Activated T-cell treated with anti-CD3 and anti-CD28 coated beads for 4 hours (primary cell): ENCODE measurements at places on chromosomes 11 and 22.

DNA sequence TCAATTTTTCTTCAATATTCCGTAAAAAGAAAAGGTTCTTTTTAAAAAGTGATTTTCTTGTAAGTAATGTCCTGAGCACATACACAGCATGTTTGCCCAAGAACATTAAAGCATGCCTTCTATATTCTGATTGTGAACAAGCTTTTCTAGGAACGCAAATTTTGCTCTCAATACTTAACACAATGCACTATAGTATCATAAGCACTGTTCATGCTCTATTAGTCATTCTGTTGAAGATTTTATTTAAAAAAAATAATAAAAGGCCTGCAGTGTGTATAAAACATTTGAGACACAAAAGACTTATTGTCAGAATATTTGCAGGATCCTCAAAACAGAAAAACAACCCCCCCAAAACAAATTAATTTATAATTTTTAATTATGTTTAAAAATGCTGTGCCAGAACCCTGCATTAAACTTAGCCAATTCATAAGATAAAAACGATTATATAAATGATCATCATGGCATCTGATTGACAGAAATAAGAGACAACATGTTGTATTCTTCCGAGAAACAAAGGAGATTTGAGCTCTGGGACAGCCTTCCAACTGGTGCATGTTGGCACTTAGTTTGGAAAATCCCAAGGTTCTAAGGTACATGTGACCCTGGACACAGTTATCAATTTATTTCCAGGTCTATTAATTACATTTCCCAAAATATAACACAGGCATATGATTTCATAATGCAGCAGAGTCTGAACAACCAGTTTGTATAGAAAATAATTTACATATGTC, 13.1 kb downstream of the MTMR2 start:
- DNase-seq, result no peak

- DNase-seq, result no peak
Measured at GRCh38 chr11:20874358-20874757, 205.0 kb downstream of the NELL1 start.

- DNase-seq, result no peak
Measured at GRCh38 chr11:94754819-94755218, 13.3 kb upstream of the AMOTL1 start.

DNA sequence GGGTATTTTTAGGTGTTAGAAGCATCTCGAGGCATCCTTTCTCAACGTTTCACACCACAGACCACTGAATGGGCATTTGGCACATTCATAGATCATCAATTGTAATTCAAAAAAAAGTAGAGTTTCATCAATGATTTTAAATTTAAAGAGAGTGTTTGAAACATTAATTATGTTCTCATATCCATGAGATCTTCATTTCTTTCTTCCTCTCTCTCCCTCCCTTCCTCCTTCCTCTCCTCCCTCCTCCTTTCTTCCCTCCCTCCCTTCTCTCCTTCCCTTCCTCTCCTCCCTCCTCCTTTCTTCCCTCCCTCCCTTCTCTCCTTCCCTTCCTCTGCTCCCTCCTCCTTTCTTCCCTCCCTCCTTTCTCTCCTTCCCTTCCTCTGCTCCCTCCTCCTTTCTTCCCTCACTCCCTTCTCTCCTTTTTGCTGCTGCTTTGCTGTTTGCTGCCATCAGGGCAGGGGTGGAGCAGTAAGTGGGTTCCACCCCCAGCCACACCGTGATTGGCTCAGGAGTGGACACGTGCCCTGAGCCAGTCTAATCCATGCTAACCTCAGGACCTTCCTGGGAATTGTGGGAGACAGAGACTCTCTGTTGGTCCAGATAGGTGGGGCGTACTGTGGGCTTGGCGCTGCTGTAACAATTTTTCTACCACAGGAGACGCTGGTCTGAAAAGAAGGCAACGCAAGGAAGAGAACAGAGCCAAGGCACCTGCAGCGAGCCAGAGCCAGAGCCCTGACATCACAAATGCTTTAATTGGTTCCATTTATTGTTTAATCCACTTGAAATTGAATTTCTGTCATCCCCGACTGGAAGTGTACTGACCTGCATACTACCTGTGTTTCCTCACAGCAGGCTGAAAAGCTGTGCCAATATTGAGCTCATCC, 33.7 kb upstream of the APOBEC3A start:
- DNase-seq, result no peak

DNA sequence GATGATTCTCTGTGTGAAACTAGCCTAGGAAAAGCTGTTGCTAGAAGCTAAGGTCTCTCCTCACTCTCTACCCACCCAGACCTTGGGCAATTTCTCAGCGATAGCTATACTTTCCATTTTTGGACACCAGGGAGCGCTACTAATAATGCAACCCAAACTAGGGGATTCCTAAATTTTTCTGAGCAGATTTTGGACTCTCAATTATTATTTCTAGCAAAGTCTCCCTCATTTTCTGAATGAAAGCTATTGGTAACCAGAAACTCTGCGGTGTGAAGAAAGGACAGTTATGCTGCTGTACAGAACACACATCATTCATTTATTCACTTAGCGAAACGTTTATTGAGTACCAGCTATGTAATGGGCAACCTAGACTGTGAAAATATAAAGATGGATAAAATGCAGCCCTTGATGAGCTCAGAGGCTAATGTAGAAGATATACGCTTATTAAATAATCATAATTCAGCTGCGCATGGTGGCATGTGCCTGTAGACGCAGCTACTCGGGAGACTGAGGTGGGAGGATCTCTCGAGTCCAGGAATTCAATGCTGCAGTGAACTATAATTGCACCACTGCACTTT, 6.1 kb upstream of the STIM1 start:
- peak; percentile 62 for DNase-seq

DNA sequence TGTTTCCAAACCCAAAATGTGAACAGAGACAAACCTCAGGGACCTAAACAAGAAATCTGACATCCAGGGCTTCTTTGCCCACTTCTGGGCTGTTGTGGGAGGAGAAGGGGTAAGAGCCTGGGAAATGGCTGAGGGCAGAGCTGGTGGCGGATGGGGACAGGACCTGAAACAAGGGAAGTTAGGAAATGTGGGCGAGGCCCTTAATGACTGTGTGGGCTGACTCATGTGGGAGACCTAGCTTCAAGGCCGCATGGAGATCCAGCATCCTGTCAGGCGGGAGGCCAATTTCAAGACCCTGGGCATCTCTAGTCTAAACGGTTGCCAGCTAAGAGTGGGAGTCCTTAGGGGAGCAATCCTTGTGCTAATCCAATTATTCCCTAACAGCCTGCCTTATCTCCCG, 2.1 kb upstream of the OAF start:
- no peak for DNase-seq

GRCh38 chr11:27281276-27281675, 81.7 kb downstream of the CCDC34 start:
- no peak for DNase-seq

- DNase-seq, result no peak
Measured at GRCh38 chr11:93852242-93852641, 1.8 kb upstream of the VSTM5 start.

DNA sequence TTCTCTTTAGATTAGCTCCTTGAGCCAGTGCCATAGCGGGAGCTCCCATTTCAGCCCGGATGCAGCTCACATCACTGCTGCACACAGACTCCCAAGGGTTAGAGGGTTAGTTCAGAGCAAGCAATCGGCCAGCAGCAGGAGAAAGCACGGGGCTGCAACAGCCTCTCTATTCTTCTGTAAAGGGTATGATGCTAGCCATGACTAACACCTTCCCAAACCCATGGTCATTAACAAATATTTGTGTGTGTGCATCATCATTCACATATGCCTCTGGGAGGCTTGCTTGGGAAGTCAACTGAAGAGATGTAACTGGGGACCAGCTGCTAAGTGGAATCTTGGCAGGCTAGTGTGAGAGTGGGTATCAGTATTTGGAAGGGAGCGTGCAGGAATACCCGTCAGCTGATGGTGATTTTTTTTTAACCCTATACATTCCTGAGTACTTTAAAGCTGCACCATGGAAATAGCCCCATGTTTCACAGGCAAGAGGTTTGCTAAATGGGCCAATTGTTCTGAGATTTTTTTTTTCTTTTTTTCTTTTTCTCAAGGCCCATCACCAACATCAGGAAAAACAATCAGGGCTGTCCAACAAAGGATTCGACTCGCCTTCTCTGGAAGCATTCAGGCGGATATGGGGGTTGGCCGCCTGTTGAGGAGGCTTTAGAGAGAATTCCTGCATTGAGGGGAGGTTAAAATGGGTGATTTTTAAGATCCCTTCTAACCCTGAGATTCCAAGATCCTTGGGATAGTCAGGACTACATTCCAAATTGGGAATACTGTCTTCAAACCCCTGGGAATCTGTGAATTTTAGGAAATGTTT, 33.2 kb upstream of the CCDC89 start:
- no peak for DNase-seq

DNA sequence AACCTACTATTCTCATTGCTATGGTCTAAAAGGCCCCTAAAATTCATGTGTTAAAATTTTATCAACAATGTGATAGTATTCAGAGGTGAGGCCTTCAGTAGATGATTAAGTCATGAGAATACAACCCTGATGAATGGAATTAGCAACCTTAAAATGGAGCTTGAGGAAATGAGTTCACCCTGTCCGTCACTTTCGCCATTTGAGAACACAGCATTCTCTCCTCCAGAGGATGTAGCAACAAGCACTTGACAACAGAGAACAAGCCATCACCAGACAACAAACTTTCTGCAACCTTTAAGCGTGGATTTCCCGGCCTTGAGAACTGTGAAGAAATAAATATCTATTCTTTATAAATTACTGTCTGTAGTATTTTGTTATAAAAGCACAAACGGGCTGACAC, 197.0 kb downstream of the SBF2 start:
- no peak for DNase-seq

- DNase-seq, result peak; percentile 54
Measured at GRCh38 chr22:22884010-22884887, 3.4 kb upstream of the IGLL5 start.

- DNase-seq, result no peak
Measured at GRCh38 chr11:44949160-44950030, 1.3 kb downstream of the TP53I11 start.

- DNase-seq, result no peak
Measured at GRCh38 chr11:73337846-73338245, 29.8 kb downstream of the ARHGEF17 start.

GRCh38 chr11:85663080-85663752, 1.7 kb downstream of the CREBZF start:
- DNase-seq, result no peak

DNA sequence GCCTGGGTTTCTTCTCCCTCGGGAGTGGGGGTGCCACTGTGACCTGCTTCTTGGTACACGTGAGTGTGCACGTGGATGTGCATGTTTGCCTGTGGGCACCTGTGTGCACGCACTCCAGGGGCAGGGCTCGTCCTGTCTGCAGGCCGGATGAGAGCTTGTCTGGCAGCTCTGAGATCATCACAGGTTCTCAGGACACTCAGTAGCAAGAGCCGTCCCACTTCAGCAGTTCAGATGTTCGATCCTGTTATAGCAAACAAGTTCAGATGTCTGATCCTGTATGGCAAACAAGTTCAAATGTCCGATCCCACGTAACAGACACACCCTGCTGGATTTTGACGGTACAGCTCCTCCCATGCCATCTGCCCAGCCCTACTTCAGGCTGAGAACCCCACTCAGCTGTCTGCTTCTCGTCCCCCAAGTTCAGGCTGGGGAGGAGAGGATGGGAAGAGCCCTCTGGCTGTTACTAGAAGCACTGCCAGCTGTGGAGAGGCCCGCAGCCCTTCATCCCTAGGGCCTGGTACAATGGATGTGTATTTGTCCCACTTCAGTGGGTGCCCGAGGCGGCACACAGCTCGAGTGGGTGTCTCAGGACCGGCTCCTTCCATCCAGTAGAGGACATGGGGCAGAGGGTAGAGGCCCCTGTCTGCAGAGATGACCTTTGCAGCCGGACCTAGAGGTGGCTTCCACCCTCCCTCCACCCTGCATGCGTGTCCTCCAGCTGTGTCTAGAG, 1126.9 kb downstream of the BRD1 start:
- DNase-seq, result no peak

DNA sequence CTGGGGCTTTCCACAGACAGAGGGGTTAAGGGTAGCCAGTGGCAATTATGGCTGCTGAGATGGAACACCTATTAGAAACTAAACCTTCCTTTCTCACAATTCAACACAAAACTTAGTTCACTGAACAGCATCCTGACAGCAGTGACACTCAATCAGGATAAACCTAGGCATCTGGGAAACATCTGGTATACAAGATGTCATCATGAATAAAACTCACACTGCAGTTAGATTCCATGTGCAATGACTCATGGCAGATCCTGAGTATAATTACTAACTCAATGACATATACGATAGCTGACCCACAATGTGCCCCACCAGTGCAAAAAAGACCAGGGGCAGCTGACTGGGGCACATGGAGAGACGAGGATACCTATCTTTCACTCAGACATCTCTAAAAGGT, 17.7 kb downstream of the RBFOX2 start:
- DNase-seq, result no peak

DNA sequence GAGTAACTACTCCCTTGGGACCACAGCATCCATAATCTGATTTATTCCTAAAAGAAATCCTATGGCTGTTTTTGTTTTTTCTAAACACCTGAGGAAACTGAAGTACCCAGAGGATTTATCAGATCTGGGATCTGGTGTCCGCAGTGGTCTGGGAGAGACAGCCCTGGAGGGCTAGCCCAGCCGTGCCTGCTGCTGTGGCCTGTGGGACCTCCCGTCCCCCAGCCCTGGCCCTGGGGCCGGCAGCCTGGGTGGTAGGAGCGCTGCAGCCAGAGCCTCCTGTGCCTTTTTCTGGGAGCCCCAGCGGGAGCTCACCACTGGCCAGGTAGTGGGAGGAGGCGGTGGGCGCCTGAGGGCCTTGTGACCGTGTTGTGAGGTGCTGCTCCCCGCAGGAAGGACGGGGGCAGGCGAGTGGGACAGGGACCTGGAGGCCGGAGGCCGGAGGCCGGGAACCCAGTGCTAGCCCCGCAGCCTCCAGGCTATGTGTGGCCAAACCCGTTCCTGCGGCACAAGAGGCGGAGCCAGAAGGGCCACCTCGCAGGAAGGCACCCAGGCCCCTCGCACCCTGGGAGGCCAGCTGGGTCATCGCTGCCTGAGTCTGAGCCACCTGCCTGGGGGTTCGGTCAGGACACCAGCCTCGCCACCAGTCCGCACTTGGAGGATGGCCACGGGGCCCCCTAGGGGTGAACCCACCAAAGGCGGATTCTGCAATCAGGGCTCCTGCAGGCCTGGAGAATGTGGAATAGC, 18.2 kb upstream of the C11orf96 start:
- DNase-seq, result no peak
